ENCODE measurements at places on chromosomes 2 and 18. TPM values are rescaled to one million over a fixed set of nuclear protein-coding genes. Genes with fewer than 3 reads are reported as not detected.

ABCG5 gene
- total RNA-seq, result not detected

OTOF gene
- 0.08 TPM for total RNA-seq

CROCC2 gene
- not detected for total RNA-seq

NLRC4 gene
- total RNA-seq, result not detected

NDUFS1 gene
- total RNA-seq, result 59.8 TPM
